Stimulated activated CD8-positive, alpha-beta memory T cell treated with anti-CD3 and anti-CD28 coated beads, Interleukin-4, amount 100 ng/mL, for 1 hour (primary cell): ENCODE measurements at places on chromosomes 1 and 21.

DNA sequence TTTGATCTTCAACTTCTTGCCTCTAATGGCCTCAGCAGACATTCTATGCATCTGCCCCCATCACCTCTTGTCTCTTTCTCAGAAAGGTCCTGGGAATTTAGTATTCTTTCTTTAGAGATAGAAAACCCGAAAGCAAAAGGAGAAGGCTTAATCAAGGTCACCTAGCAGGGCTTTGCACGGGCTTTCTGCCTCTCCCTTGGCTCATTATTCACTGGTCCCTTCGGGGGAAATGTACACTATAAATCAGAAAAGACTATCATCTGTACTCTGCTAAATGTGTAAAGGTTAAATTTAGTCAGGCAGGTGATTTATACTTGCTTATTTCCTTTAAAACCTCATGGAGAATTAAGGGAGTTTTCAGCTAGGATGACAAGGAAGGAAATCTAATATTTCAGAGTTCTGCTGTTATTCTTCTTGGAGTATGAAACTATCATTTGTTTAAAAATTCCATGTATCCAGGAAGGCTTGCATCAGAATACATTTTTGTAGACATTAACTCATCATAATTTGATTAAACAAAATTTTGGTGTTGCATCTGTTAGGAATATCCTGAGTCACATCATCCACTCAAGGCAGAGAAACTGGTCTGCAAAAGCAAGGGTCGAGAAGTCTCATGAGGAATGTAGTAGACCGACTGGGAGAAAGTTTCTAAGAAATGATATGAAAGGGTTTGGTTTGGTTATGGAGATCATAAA, 124.6 kb downstream of the GABPA start:
- DNase-seq = no peak

GRCh38 chr1:92118826-92119225, 38.7 kb downstream of the BTBD8 start:
- DNase-seq = no peak

- no peak for DNase-seq
Measured at GRCh38 chr1:75010547-75010946, 123.6 kb upstream of the LHX8 start.

GRCh38 chr1:48069662-48070395, 72.6 kb upstream of the TRABD2B start:
- no peak for DNase-seq

DNA sequence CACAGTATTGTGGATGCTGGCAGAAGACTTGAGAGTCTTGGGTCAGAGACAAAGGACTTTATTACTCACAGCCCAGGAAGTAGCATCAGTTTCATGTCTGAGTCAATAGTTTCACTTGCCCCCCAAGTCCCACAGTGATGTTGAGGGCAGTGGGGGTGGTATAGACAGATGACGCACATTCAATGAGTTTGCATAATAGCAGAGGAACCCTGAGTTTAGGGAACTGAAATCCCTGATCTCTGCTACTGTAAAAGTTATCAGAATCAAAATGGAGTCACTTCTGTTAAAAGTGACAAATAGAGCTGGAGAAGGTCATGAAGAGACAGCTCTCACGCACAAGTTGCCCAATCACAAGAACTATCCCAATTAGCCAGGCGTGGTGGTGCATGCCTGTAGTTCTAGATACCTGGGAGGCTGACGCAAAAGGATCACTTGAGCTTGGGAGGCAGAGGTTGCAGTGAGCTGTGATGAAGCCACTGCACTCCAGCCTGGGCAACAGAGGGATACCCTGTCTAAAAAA, 11.5 kb upstream of the HCRTR1 start:
- no peak for DNase-seq

GRCh38 chr1:53462769-53463501, 3.7 kb downstream of the DMRTB1 start:
- no peak for DNase-seq

DNA sequence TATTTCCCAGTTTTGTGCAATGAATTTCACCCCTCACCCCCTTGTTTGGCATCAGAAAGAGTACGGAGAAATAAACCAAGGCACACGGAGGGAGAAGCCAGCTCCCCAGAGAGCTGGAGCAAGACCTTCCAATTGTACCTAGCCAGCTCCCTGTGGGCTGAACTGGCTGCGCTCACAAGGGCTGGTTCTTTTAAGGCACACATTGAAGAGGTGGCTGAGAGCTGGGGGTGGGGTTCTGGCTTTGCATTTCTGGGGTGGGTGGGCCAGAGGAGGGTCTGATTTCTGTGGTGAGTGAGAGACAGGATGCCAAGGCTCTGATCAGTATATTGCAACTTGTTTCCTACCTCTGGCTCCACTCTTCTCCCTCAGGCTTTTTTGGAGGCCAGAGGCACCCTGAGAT, 39.5 kb upstream of the NFASC start:
- no peak for DNase-seq

DNA sequence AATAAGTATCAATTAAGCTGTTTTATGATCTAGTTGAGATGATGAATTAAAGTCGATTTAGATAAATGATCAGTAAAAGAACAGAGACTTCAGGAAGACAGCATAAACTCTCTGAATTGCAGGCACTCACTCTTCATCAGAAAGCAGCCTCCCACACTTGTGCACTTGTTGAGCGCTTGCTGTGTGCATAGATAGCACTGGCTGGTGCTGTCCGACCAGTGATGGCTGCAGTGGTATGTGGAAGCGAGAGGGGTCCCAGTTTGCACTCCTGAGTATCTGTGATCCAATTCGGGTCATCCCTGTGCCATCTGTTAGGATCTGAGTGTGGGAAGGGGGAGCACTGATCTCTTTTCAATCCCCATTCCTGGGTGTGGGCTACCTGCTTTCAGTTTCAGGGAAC, 137.8 kb downstream of the CAMTA1 start:
- no peak for DNase-seq

DNA sequence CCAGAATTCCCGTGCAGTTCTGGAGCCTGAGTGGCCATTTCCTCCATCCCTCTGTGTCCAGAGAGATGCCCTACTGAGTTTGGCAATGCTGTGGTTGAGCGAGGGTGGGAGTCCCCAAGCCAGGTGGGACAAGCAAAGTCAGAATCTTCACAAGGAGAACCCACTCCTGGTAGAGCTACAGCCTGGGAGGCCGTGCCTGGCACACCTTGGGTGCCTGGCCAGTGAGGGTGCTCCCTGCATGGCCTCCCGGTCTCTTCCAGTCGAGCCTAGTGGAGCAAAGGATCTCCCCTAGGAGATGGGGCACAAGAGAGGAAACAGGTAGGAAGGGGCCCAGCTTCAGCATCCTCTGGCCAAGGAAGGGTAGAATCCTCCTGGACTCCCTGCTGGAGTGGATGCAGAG, 57.9 kb downstream of the H3-3A start:
- DNase-seq = no peak

DNA sequence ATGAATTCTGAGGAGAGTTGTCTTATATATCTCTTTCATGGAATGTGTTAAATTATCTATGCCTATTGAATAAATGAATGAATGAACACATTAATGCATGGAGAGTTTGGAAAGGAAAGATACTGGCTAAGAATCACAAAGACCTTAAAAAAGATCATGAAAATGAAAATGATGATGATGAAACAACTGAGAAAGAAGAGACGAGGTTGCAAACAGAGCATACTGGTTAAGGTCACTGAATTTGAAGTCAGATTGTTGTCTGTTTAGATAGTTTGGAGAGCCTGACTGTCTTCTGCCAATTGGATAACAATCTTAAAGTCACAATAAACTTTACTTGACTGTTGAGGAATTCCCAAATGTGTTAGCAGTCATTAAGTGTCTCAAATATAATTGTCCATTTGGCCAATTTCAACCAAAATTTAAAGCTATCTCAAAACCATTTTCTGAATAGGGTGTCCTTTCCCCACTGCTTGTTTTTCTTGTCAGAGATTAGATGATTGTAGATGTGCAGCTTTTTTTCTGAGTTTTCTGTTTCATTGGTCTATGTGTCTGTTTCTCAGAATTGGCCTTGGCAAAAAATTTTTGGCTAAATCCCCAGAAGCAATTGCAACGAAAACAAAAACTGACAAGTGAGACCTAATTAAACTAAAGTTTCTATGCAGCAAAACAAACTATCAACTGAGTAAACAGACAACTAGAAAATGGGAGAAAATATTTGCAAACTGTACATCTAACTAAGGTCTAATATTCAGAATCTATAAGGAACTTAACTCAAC, 132.2 kb downstream of the PTGER3 start:
- DNase-seq = no peak

GRCh38 chr1:43482215-43482614, 28.5 kb upstream of the HYI start:
- DNase-seq = no peak

DNA sequence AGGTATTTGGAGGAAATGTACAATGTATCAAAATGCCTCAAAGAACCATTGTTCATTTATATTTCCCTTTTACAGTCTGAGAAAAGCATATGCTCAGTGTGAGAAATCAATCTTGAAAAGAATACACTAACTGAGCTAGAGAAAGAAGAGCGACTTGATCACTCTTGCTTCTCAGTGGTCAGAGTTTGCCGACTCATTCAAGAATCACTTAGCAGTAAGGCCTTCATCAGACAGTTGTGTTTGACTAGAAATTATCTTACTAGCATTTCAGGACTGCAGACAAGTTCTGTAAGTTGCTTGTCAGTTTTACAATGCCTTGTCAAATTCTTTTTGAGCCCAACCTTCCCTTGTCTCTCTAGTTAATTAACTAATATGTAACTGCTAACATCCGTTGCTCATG, 12.9 kb downstream of the RGS18 start:
- DNase-seq = no peak

DNA sequence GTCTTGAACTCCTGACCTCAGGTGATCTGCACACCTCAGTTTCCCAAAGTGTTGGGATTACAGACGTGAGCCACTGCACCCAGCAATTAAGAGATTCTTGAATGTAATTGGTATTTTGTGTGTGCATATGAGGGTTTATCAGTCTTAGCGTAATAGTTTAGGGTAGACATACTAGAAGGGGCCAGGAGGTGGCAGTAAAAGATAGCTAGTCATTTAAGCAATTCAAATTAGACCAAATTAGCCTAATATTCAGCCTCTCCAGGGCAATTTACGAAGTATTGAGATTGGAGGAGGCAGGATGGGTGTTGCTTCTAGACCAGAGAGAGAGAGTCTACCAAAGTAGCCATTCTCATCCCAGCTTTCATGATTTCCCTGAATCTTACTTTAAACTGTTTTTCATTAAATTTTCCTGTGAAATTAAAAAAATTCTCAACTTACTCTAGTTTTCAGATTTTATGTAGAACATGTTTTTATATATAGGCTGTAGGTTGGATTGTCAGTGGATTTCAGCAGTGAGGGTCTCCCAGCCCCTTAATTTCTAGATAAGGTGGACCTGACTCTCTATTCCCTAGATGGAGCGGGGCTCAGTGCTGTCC, 119.7 kb downstream of the HHAT start:
- no peak for DNase-seq

DNA sequence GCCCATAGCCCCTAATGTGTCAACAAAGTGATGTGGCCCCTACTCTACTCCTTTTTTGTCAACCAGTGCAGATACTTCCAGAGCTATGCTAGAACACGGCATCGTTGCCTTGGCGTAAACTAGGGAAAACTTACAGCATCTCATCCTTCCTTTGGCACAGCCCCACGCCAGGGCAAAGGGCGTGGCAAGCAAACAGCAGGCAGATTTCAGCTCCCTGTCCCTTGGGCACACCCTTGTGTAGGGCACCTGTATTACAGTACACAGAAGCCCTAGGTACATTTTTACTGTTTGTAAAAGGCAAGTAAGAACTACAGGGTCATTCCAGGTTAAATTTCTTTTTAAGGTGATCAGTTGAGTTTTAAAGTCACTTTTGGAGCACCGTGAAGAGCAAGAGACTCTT, 29.3 kb downstream of the PRDX6 start:
- no peak for DNase-seq

DNA sequence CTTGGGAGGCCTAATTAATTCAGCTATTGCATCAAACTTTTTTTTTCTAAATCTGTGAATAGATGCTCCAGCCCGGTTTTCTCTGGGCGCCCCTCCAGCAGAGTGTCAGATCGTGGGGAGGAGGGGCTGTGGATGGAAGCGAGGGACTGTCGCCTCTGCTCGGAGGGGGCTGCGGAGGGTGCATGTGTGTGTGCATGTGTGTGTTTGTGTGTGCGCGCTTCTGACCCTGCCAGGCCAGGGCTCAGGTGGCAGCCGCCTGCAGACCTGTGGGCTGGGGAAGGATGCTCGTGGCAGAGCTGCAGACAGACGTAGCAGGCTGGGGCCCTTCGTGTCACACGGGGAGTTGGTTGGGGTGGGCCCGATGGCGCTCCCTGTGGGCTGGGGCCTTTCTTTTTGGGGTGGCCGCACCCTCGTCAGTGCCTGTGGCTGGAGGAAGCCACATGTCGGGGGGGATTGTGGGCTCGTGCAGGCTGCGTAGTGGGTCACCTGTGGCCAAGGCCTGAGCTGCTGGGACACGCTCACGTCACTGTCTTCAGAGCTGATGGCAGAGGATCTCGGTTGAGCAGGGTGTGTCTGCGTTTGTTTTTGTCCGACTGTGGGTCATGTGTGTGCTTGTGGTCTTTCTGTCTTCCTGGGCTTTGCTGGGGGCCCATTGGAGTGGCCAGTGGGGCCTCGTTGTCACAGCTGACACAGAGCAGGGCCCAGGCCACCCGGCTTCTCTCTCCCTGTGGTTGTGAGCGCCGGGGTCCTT, 2.8 kb downstream of the SKI start:
- DNase-seq = no peak

GRCh38 chr1:81213279-81213678, 587.5 kb upstream of the ADGRL2 start:
- no peak for DNase-seq

DNA sequence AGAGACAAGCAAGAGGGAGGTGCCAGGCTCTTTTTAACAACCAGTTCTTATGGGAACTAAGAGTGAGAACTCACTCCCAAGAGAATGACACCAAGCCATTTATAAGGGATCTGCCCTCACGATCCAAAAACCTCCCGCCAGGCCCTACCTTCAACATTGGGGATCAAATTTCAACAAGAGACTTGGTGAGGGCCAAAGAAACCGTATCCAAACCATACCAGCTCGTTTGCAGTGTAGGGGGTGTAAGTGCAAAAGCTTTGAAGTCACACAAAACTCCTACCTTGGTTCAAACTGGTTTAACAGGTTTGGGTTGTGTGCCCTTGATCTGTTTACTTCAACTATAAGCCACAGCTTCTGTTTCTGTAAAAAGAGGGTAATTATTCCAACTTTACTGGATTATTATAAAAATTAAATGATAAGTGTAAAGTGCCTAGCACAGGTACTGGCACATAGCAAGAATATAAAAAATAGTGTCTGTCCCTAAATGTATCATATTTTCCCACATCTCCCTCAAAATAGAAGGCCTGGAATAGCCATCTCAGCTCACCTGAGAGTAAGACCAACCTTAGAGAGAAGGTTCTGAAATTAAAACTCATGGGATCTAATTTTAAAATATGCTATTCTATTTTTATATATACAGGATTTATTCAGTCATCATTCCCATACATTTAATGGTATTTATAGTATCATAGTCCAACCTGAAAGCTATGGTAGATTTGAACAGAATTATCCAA, 7.0 kb upstream of the USP25 start:
- no peak for DNase-seq

- no peak for DNase-seq
Measured at GRCh38 chr1:155485945-155486344, 76.7 kb downstream of the ASH1L start.

- no peak for DNase-seq
Measured at GRCh38 chr1:234769986-234770795, 160.2 kb upstream of the IRF2BP2 start.

GRCh38 chr1:232260861-232261260, 369.1 kb downstream of the SIPA1L2 start:
- no peak for DNase-seq
